Stimulated activated naive B cell treated with anti-CD40 and anti-IgM and Interleukin-4, amounts not matched to agents 10 μg/mL and 1 μg/mL and 100 μg/mL, for 72 hours (primary cell): ENCODE measurements at places on chromosomes 5 and 9.

- DNase-seq: no peak
- no peak overlapping the region for H3K4me3 ChIP-seq
- peak overlapping the region; percentile 75 for H3K27ac ChIP-seq
- H3K36me3 ChIP-seq: peaks cover 46% of the 10 kb centered on the region
- peaks cover 58% of the 10 kb centered on the region for H3K4me1 ChIP-seq
- no peaks in the 10 kb centered on the region for H3K27me3 ChIP-seq
Observed at GRCh38 chr5:139686356-139686705, 38.2 kb downstream of the CXXC5 start.

DNA sequence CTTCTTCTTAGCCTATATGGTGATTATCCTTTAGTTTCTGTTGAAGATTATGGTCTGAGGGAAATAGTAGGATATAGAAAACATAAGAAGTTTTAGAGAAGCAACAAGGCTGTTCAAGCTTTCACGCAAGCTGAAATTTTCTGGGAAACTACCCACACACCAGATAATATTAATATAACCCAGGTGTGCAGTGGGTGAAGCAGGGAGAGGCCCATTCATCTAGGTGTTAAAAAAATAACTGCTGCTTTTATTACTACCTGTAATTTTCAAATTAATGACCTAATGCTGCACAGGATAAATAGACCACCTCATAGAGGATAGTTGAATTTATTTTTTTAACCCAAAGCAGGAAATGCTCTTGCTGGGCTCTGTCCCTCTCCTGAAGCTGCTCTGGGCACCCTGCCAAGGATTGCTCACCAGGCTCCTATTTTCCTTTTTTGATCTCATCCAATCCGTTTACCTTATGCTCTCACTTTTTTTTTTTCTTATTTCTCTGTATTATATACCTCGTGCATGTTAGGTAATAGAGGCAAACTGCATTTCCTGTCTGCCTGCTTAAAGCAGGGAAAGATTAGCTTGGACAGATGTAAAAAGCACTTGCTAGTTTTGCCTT lies 124.3 kb upstream of the SLC12A2 start:
- H3K4me3 ChIP-seq: no peak overlapping the region
- no peak overlapping the region for H3K27ac ChIP-seq
- peaks cover 18% of the 10 kb centered on the region for H3K4me1 ChIP-seq
- DNase-seq: no peak
- no peaks in the 10 kb centered on the region for H3K27me3 ChIP-seq

DNA sequence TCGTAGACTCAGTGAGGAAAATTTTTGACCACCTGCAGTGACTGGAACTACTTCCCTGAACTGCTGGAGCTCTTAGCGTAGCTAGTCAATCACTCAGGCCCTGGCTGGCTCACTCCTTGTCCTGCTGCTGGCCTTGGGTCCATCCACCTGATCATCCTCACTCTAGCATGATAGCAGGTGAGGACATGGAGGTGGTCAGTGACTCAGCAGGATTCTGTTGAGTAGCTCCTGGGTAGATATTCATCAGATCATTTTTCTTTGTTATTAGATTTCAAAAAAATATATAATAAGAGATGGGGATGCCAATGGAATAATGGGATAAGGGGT lies 25.0 kb upstream of the SEMA4D start:
- peak overlapping the region; percentile 95 for H3K27ac ChIP-seq
- H3K27me3 ChIP-seq: no peaks in the 10 kb centered on the region
- no peak for DNase-seq
- peaks cover 51% of the 10 kb centered on the region for H3K4me1 ChIP-seq
- peak overlapping the region; percentile 55 for H3K4me3 ChIP-seq
- no peaks in the 10 kb centered on the region for H3K36me3 ChIP-seq

DNA sequence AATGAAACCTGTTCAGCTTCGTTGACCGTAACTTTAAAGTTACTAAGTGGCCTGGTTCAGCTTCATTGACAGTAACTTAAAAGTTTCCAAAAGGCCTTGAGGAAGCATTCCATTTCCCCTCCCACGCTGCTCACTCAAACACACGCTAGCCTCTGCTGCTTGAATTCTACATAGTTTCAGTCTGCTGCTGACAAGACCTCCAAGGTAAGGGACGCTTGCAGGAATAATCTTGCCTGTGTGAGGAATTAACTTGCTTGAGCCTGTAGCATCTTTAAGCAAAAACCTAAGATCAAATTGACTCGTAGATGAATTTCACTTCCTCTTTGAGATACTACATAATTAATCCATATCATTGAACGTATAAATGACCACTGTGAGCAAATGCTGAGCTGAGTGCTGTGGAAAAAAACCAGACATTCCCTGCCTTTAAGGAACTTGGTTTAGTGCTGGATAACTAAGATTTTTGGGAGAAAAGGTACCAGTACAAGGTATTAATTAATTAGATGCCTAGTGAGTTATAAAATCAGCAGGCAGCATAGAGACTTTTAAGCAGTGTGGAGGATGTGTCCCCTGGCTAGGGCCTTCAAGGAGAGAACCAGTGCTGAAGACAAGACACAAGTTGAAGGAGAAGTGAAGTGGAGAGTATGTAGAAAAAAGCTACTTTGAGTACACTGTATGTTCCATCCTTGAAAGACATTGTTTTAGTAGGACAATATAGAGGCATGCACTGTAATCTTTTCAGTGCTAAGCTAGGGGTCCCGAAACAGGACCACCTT lies 39.2 kb downstream of the GRAMD2B start:
- peak overlapping the region; percentile 2 for H3K4me3 ChIP-seq
- DNase-seq: peak; percentile 59
- H3K36me3 ChIP-seq: no peaks in the 10 kb centered on the region
- H3K27me3 ChIP-seq: no peaks in the 10 kb centered on the region

DNA sequence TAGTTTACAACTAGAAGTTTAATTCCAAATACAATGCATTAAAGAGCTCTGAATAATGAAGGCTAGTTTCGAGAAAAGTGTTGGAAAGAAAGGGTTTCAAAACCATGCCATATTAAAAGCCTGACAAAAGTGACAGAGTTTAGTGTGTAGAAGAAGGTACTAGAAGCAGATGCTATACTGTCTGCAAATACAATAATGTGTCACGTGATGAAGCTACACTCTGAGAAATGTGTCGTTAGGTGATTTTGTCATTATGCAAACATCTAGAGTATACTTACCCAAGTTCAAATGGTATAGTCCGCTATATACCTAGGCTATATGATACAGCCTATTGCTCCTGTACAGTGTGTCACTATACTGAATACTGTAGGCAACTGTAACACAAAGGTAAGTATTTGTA lies 494.1 kb downstream of the TLE1 start:
- H3K27me3 ChIP-seq: peaks cover 8% of the 10 kb centered on the region
- H3K36me3 ChIP-seq: no peaks in the 10 kb centered on the region
- H3K27ac ChIP-seq: no peak overlapping the region
- DNase-seq: no peak
- H3K4me1 ChIP-seq: no peaks in the 10 kb centered on the region
- no peak overlapping the region for H3K4me3 ChIP-seq

DNA sequence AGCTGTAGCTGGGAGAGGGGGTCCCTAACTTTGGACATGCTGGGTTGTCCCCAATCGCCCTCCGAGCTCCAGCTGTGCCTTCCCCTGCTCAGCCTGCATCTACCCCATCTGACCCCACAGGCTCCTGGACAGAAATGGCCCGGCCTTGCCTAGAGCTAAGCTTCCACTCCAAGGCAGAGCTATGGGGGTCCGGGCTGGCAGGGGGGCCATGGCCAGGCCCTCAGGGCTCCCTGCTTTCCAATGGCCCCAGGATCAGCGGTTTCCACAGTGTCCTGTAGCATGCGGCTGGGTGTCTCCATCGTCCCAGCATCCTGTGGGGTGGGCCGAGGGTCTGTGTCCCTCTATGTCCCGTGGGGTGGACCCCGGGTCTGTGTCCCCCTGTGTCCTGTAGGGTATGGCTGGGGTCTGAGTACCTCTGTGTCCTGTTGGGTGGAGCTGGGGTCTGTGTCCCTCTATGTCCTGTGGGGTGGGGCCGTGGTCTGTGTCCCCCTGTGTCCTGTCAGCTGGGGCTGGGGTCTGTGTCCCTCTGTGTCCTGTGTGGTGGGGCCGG lies 130.6 kb downstream of the RXRA start:
- peaks cover 31% of the 10 kb centered on the region for H3K4me1 ChIP-seq
- H3K36me3 ChIP-seq: no peaks in the 10 kb centered on the region
- peak overlapping the region; percentile 81 for H3K4me3 ChIP-seq
- DNase-seq: no peak

- H3K4me3 ChIP-seq: no peak overlapping the region
- H3K36me3 ChIP-seq: no peaks in the 10 kb centered on the region
- no peak overlapping the region for H3K27ac ChIP-seq
- DNase-seq: no peak
Observed at GRCh38 chr9:75612205-75612604, 278.3 kb upstream of the PCSK5 start.

- H3K4me3 ChIP-seq: no peak overlapping the region
- peaks cover 18% of the 10 kb centered on the region for H3K36me3 ChIP-seq
- no peak for DNase-seq
- peaks cover 9% of the 10 kb centered on the region for H3K4me1 ChIP-seq
Observed at GRCh38 chr5:136190904-136191303, 2.1 kb downstream of the SMIM32 start.

- H3K27me3 ChIP-seq: no peaks in the 10 kb centered on the region
- DNase-seq: no peak
- H3K36me3 ChIP-seq: peaks cover 63% of the 10 kb centered on the region
- H3K4me1 ChIP-seq: peaks cover 1% of the 10 kb centered on the region
Observed at GRCh38 chr9:86005253-86005775, 64.4 kb downstream of the NAA35 start.

DNA sequence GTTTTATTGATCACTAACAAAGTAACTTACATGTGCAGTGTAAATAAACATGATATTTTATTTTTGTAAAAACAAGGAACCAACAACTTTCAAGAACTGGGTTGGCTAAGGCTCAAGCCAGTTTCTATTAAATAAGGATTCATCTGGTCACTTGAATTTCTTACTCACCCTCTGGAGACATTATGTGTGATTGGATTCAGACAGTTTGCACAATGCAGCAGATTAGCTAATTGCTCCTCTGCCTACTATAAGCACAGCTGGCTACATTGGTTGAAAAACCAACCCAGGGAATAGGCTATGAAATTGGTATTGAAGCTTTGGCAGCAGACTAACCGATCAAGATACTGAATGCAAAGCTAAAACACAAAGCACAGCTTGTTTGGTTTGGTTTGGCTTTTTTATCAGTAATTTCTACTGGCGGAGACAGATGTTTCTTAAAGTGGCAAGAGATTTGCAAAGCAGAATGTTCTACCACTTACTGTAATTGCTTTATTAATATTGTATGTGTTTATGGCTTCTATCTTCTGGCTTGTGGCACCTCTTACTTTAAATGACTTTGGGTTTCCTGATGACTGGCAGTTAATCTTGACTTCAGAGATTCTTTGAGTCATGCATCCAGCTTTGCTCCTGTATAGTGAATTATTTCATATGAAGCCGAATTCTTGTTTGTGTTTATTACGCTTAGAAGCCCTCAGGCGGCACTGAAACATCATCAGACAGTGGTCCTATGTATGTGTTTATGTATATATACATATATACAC lies 231.5 kb downstream of the MPDZ start:
- DNase-seq: no peak
- H3K27me3 ChIP-seq: no peaks in the 10 kb centered on the region
- no peak overlapping the region for H3K27ac ChIP-seq
- H3K4me3 ChIP-seq: no peak overlapping the region
- H3K36me3 ChIP-seq: no peaks in the 10 kb centered on the region
- H3K4me1 ChIP-seq: no peaks in the 10 kb centered on the region

DNA sequence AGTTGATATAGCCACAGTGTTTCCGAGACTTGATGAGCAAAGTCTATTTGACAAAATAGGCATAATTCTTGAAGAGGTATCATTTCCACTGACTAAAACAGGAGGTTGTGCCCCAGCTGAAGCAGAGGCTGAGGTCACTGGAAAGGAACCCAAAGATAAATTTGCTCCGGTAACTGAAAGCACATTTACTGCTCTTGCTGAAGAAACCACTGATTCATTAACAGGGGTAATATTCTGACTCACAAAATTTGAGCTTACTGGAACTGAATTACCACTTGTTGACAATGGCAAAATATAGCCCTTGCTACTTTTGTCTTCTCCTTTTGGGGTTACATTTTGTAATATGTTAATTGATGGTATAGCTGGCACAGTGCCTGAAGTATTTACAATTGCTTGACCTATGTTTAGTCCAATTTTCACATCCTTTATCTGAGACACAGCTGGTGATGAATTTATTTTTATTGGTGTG lies 30.2 kb downstream of the MLANA start:
- no peaks in the 10 kb centered on the region for H3K4me1 ChIP-seq
- no peak overlapping the region for H3K4me3 ChIP-seq
- DNase-seq: no peak
- H3K27me3 ChIP-seq: no peaks in the 10 kb centered on the region
- no peak overlapping the region for H3K27ac ChIP-seq
- peaks cover 44% of the 10 kb centered on the region for H3K36me3 ChIP-seq

- peaks cover 26% of the 10 kb centered on the region for H3K4me1 ChIP-seq
- peaks cover 10% of the 10 kb centered on the region for H3K36me3 ChIP-seq
- H3K27ac ChIP-seq: no peak overlapping the region
- no peaks in the 10 kb centered on the region for H3K27me3 ChIP-seq
- no peak for DNase-seq
Observed at GRCh38 chr5:172956936-172957335, 2.3 kb upstream of the RPL26L1 start.

- no peak overlapping the region for H3K4me3 ChIP-seq
- no peak overlapping the region for H3K27ac ChIP-seq
- H3K36me3 ChIP-seq: no peaks in the 10 kb centered on the region
- DNase-seq: no peak
Observed at GRCh38 chr5:159509002-159509660, 178.8 kb upstream of the IL12B start.

- no peaks in the 10 kb centered on the region for H3K4me1 ChIP-seq
- no peak overlapping the region for H3K27ac ChIP-seq
- DNase-seq: no peak
- no peaks in the 10 kb centered on the region for H3K36me3 ChIP-seq
Observed at GRCh38 chr5:143871672-143872071, 59.7 kb downstream of the HMHB1 start.

GRCh38 chr9:90259311-90260246 lies 383.0 kb downstream of the DIRAS2 start:
- no peak overlapping the region for H3K27ac ChIP-seq
- DNase-seq: no peak
- no peak overlapping the region for H3K4me3 ChIP-seq
- peaks cover 30% of the 10 kb centered on the region for H3K27me3 ChIP-seq
- no peaks in the 10 kb centered on the region for H3K36me3 ChIP-seq

DNA sequence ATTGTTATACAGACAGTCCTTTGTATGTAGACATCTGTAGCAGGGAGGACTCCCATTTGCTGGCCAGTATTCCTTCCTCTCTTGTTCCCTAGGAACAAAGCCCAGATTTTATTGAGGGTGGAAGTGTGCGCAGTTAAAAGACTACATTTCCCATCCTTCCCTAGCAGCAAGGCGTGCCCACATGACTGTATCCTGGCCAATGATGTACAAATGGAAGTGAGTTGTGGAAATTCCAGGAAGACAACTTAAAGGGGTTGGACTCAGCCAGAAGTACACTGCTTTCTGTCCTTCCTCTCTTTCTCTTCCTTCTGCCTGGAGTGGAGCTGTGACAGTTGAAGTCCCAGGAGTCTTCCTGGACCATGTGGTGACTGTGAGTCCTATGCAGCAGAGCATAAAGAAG lies 89.0 kb downstream of the HRH2 start:
- H3K36me3 ChIP-seq: no peaks in the 10 kb centered on the region
- no peak overlapping the region for H3K27ac ChIP-seq
- H3K27me3 ChIP-seq: peaks cover 40% of the 10 kb centered on the region
- DNase-seq: no peak
- no peaks in the 10 kb centered on the region for H3K4me1 ChIP-seq

GRCh38 chr9:35432076-35432475 lies 57.8 kb upstream of the RUSC2 start:
- H3K4me3 ChIP-seq: no peak overlapping the region
- H3K27ac ChIP-seq: no peak overlapping the region
- H3K36me3 ChIP-seq: peaks cover 2% of the 10 kb centered on the region
- H3K27me3 ChIP-seq: peaks cover 10% of the 10 kb centered on the region
- H3K4me1 ChIP-seq: no peaks in the 10 kb centered on the region
